ENCODE measurements at places on chromosomes 2 and 18.
A peak's percentile ranks its signal among the peaks of the same experiment; 100 is the strongest.

DNA sequence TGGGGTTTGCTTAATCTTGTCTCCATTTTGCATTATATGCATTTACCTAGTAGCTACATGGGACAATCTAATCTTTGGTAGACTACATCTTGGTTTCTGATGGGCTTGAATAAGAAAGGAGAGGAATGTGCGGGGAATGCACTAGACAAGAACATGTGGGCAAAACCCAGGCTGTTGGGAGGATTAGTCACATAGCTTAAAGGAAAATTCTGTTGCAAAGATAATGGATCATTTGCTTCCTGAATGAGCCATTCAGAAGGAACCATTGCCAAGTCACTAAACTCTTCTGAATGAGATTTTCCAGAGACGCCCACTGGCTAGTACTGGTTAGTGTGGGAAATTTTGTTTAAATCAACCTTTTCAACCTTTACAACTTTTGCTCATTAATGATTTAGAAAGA is 84.8 kb downstream of the OSBPL6 start:
- DNase-seq, result peak; percentile 80

- no peak for DNase-seq
Measured at GRCh38 chr2:205772983-205773382, 90.7 kb downstream of the NRP2 start.

DNA sequence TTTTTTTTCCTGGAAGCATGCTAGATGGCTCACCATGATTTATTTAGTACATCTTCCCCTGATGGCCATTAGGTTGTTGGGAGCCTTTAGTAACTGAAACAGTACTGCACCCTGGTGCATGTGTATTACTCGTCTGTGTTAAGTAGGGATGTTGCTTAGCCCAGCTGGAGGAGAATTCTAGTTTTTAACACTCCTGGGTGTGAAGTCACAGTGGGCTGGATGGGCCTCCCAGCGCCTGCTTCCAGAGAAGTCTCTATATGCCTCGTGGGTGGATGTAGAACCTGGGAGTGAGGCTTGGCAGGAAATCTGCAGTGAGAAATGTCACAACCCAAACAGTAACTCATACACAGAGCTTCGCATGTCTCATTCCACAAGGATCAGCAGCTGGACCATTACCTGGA is 28.9 kb upstream of the NT5DC4 start:
- DNase-seq, result no peak

DNA sequence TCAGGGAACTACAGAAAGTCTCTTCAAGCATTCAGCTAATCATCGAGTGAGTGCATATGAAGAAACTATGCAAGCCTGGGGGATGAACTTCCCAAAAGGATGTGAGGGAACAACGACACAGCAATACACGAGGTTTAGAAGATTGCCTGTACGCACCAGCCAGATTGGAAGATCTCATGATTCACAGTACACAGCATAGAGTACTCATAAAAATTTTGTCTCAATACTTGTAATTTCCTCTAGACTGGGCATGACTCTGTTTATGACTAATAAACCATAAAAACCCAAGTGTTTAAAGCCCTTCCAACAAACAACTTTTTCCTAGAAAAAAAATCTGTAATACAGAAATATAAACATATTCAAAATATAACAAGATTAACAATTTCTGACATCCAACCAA is 279.7 kb downstream of the KCNJ3 start:
- DNase-seq, result no peak

- DNase-seq, result no peak
Measured at GRCh38 chr2:82508702-82509101, 1950.4 kb downstream of the SUCLG1 start.

DNA sequence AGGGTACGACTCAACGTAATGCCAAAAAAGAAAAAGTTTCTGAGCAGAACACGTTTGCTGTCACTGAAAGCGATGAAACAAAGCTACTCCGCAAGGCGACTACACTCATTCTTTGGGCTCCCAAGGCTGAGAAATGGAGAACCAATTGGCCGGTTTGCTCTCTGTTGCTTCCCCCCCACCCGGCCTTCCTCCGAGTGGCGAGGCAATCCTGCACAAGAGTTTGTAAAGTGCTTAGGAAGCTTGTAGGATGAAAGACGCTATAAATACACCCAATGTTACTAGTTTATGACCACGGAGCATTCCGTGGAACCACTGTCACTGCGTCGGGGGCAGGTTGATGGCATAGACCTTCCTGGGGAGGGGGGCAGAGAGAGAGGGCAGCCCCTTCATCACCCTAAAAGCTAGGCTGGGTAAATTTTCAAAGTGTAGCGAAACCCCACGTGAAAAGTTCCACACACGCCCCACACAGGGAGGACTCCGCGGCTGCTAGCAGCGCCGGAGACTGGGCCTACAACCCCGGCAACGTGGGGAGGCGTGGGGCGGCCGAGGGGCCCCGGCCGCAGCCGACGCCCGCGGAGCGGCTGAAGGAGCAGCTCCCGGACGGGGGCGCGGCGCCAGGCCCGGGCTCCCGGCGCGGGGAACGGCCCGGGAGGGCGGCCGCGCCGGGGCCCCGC is 915 bp downstream of the CUL3 start:
- DNase-seq, result no peak

- no peak for DNase-seq
Measured at GRCh38 chr2:235857598-235857997, 310.6 kb downstream of the GBX2 start.

- no peak for DNase-seq
Measured at GRCh38 chr2:144466637-144467036, 53.3 kb downstream of the ZEB2 start.

- DNase-seq, result no peak
Measured at GRCh38 chr18:70377857-70378701, 89.2 kb downstream of the SOCS6 start.

DNA sequence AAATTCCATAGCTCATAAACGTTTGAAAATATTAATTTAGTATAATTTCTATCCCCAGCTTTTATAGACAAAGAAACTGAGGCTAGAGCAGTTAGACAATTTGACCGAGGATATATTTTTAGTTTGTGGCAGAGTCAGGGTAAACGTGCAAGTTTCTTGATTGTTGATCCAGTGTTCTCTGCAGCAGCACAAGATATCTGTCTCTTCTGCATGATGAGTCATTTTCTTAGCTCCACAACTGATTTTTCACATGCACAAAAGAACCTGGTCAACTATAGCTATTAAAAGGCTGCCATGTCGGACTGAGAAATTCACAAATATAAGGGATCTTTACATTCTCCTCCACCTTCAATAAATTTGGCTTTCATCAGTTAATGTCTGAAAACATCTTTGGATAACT is 143.4 kb upstream of the CYP26B1 start:
- no peak for DNase-seq

DNA sequence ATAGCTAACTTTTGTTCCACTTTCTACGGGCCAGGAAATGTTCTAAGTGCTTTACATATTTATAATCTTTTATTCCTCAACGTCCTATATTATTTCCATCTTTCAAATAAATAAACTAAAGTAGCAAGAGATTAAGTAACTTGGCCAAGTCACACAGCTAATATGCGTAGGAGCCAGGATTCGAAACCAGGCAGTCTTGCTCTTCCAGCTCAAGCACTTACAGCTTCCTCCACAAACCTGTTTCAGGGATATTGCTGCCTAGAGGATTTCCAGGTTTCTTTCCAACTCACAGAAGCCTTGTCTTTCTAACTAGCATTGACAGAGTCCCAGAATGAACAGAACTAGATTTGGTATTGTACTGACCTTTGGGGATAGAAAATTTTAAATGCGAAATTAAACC is 102.5 kb downstream of the FIGN start:
- no peak for DNase-seq

DNA sequence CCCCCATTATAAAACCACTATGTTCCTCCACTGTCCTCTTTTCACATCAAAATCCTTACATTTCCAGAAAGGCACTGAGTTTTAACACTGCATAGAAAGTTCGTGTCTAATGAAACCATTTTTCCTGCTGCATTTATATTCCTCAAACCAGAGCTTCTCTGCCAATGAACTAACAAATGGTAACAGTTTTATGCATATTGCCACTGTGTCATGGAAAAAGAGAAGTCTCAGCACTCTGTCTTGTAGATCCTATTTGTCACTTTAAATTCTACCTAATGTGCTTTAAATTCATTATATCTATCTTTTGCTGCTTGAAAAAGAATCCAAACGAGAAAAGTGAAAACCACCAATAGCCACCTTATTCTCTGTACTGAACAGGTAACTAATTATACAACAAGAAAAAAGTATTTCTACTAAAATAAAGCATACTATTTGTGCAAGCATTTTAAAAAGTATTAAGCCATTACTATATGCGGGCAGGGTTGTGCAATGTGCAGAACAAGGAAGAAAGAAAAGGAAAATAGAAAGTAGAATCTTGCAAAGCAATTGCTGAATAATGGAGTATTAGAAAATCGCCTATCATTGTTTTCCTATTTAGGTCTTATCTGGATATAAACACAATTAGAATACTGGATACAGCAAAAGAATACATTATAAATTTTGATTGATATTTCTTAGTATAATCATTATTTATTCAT is 328.9 kb downstream of the ZEB2 start:
- DNase-seq, result no peak

- no peak for DNase-seq
Measured at GRCh38 chr18:62637403-62637802, 77.9 kb upstream of the PHLPP1 start.

GRCh38 chr2:204722691-204723090 is 177.4 kb downstream of the PARD3B start:
- no peak for DNase-seq

- DNase-seq, result no peak
Measured at GRCh38 chr2:8592736-8593135, 89.1 kb upstream of the ID2 start.

DNA sequence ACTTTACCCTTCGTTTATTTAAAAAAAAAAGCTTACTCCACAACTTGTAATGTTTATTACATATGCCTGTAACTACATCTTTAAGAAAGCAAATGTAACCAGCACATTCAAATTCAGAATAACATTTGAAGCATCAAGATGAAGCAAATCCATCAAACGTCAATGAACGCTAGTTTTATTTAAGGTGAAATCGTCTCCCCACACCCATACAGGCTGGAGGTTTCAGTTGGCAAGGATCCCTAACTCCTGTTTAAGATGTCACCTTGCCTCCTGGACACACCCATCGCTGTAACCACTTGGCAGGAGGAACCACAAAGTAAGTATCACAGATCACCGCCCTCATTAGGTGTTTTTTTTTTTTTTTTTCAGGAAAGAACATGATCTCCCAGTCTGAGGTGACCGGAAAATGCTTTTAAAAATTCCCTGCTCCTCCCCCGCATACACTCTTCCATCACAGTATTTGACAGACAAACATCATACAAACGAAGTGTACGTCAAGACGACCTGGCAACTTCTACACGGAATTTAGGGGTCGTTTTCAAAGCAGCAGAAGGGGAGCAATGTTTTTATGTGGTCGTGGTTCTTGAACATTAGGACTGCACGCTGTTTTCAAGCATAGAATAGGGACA is 19.7 kb upstream of the STPG4 start:
- no peak for DNase-seq

- no peak for DNase-seq
Measured at GRCh38 chr2:168712053-168712452, 90.4 kb upstream of the NOSTRIN start.

GRCh38 chr2:152031747-152032306 is 67.0 kb downstream of the CACNB4 start:
- DNase-seq, result no peak

All from AG09309 (cell line).